ENCODE measurements at places on chromosomes 5 and 9.

- peak; percentile 66 for DNase-seq
Measured at GRCh38 chr5:134509308-134510040, 16.0 kb upstream of the JADE2 start.

GRCh38 chr5:142120247-142120935 is 11.8 kb downstream of the NDFIP1 start:
- no peak for DNase-seq

DNA sequence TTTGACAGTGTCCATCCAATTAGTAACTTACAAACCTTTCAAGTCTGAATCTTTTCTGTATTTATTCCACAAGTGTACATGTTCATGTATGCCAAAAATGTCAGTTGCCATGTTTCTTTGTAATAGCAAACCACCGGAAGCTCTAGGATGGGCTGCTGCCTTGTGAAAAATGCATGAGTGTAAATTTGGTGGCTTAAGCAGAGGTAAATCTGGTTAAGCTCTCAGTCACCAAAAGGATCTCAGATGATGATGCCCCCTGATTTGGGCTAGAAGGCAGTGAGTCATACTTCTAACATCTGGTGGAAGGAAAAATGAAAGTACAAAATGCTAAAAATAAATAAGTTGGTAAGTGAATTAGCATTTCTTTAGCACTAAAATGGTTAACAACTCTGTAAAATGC is 567.5 kb downstream of the ELAVL2 start:
- DNase-seq = no peak

- no peak for DNase-seq
Measured at GRCh38 chr5:42880496-42881150, 68.9 kb upstream of the SELENOP start.

DNA sequence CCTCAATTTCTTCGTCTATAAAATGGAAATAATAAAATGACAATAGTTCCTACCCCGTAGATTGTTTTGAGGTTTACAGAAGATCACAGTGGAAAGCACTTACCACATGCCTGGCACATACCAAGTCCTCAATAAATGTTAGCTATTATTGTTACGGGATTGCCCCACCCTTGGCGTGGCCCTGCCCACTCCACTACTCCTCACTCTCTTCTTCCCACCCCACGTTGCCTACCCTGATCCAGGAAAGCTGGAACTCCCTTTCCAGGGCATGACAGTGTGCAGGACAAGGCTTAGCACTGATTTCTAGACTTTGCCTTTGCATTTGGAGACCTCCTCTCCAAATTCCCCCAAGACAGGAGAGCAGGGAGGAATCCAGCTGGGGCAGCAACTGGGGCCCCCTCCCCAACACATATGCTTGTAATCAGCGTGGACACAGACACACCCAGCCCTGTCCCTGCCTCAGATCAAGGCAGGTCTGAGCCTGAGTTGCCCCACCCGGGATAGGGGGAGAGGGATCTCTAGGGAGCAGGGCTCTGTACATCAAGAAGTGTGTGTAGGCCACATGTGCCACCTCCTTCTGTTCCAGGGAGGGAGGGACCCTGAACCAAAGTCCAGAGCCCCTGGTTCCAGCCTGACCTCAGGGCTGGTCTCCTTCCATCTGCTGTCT is 6.7 kb downstream of the SLC4A9 start:
- no peak for DNase-seq

DNA sequence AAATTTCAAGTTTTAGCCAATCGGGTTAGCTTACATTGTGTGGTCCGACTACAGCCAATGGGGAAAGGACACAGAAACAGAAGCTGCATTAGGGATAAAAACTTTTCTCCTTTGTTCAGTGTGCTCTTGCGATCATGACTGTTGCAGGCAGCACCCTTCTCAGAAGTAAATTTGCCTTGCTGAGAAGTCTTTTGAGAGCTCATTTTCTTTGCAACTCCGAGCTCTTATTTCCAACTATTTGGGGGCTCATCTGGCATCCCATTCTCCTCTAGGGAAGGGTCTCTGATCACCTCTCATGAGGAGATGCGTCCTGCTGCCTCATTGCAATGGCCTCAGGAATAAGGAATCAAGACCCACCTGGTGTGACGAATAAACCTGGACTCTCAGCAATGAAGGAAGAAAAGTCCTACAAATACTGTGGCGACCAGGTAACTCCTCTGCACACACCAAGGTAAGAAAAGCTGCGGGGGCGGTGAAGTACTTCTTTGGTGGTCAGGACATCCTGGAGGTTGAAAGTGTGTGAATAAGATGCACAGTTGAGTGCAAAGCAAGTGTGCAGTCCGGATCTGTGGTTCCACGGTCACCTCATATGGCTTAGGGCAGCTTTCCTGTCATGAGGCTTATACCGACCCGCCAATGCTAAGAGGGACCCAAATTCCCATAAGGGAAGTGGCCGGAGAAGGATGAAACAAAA is 20.4 kb downstream of the CNOT8 start:
- no peak for DNase-seq

- DNase-seq = peak; percentile 4
Measured at GRCh38 chr9:134858051-134858841, 22.4 kb upstream of the FCN2 start.

DNA sequence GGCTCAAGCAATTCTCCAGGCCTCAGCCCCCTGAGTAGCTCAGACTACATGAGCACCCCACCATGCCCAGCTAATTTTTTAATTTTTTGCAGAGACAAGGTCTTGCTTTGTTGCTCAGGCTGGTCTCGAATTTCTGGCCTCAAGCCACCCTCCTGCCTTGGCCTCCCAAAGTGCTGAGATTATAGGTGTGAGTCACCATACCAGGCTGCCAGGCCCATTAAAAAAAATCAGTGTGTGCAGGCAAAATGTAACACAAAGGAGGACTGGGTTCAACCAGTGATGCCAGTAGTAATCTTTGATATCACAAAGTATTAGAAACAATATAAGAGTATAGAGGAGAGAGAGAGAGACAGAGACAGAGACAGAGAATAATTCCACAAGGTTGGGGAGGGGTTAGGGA is 322.7 kb downstream of the MSX2 start:
- no peak for DNase-seq

- DNase-seq = no peak
Measured at GRCh38 chr9:89466451-89467277, 31.2 kb downstream of the SEMA4D start.

DNA sequence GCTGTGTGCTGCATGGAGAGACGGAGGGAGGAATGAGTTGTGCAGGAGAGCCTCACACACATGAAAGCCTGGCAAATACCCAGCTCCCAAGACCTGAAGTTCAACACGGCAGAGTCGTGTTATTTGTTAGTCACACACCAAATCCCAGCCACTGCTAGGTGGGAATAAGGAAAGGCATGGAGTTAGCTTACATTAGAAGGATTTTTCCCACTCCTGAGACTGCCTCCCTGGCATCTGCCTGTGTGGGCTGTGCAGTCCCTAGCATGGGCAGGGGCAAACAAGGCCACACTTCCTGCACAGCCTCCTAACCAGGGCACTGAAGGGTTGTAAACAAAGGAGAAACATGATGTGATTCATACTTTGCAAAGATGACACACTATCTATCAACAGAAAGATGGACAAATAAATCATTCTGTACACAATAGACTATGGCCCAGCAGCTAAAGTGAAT is 306.8 kb downstream of the SPOCK1 start:
- DNase-seq = no peak

DNA sequence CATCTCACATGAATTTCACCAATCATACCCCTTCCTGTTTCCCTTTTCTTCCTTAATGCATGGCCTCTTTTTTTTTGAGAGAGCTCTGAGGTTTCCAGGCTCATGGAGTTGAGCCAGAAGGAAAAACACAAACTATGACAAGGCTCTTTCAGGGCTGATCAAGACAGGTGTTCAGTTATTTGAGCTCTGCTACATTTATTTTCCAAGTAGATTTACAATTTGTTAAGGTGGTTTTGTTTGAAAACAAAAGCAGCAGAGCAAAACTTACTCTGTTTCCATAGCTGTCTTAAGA is 62.4 kb upstream of the IL7R start:
- no peak for DNase-seq

DNA sequence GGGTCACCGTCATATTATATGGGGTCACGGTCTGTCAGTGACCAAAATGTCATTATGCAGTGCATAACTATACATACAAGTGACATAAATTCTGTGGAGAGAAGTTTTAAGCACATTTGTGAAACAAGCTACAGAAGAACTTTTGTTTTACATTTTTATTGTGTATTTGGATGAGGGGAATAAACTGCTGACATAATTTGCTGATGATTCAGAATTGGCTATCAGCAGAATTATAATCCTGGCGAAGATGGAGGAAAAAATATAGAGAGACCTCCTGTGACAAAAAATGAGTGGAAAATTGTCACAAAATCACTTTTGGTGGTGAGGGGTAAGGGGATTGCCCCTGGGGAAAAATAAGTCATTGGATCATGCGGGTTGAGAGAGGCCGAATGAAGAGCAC is 116.3 kb upstream of the ANKRD55 start:
- no peak for DNase-seq

GRCh38 chr5:78779771-78780616 is 131.4 kb upstream of the LHFPL2 start:
- no peak for DNase-seq

- no peak for DNase-seq
Measured at GRCh38 chr5:2591777-2592453, 159.6 kb downstream of the IRX2 start.

- no peak for DNase-seq
Measured at GRCh38 chr9:11148189-11148588, 535.4 kb upstream of the PTPRD start.

DNA sequence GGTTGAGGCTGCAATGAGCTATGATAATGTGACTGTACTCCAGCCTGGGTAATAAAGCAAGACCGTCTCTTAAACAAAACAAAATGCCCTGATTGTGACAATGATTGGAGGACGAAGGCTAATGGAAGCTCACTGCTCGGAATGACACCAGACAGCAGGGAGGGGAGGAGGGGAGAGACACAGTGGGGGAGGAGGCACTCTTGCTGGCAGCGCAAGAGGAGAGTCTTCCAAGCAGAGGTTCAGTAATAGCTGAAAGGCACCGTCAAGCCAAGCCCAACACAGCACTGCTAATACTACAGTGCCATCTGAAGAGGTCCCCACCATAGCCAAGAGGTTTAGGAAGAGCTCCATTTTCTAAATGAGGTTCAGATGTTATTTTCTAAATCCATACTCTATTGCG is 102.3 kb downstream of the GLDC start:
- DNase-seq = no peak

DNA sequence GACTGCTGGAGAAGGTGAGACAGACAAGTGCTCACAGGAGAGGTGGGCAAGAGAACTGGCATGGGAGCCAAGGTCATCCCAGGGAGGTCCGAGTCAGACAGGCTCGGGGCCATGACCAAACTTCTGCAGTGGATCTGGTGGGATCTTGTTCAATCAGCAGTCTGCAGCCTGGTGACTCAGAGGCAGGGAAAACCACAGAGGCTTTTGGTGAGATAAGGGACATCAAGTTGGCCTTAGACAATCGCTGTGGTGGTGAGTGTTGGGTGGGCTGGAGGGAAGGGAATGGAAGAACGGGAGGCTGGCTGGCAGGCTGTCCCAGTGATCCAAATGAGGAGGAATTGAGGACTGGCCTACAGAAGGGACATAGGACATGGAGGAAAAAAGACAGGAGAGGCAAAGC is 123.8 kb downstream of the TMEM174 start:
- DNase-seq = no peak

DNA sequence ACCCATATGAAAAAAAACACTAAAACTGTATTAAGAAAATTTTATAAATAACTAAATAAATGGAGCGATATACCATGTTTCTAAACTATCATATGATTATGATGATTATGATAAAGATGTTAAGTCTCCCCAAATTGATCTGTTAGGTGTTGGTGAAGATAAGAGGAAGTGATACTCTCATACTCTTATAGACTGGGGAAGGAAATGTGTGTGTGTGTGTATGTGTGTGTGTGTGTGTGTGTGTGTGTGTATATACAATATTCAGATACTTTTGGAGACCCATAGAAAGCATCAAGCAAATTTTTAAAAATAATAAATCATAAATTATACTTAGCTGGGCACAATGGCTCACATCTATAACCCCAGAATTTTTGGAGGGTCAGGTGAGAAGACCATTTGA is 62.9 kb downstream of the TMEM232 start:
- no peak for DNase-seq

DNA sequence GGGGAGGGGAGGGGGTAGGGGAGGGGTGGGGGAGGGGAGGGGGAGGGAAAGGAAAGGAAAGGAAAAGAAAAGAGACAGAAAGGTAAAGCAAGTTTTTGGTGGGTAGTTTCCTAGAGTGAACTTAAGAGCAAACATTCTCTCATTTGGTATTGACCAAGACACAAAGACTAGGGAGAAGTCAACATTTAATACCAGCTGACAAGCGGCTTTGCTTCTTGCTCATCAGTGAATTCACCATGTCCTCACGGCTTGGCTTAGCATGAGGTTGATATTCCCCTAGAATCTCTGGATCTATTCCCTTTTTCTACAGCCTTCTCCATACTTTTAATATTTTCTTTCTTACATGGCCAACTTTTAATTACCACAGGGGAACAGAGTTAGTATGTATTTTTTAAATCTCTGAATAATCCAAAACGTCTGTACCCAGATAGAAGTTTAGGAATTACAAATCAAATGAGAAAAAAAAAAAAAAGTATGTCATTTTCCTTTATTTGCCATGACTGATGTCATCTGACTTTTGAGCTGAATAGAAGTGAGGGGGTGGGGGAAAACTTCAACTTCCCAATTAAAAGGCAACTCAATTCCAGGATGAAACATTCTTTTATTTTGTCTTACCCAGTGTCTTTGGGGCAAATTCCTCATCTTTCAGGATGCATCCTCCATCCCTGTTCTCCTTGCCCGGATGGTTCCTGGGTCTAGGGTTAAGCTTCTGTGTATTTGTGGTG is 40.1 kb upstream of the GLIS3 start:
- no peak for DNase-seq

DNA sequence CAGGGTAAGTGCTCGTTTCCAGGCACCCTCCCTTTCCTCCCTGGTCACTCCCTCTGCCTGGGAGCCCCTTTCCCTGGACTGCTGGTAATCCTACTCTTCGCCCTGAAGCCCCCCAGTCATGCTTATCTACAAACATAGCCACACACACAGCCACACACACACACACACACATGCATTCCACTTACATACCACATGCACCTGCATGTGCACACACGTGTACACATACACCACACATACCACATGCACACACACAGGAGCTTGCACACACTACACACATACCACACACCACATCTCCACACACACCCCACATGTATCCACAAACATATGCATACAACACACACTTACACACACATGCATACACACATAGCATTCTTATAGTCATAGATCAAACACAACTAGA is 358.5 kb downstream of the GADD45G start:
- DNase-seq = no peak

- DNase-seq = no peak
Measured at GRCh38 chr5:175013251-175013650, 288.9 kb downstream of the MSX2 start.

GRCh38 chr5:67205981-67206380 is 9.4 kb upstream of the CD180 start:
- DNase-seq = no peak

GRCh38 chr5:124669956-124670721 is 76.3 kb downstream of the ZNF608 start:
- DNase-seq = no peak

DNA sequence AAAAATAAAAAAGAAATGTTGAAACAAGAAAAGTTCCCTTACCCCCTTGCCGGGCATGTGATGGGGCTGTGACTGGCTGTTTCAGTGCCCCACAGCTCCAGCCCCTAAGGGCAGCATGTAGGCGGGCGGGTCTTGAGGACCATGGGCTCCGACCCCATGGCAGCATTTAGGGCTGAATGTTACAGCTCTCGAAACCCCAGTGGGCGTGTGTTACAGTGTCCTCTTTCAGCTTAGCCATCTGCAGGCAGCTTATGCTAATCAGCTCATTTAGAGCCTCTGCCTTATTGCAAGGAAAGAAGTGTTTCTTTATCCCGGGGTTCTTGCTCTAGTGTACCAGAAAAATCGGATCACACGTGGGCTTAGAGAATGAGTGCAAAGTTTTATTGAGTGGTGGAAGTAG is 497.4 kb upstream of the CYLC2 start:
- DNase-seq = no peak

Data from BE2C (cell line).